SW 1271 (cell line): ENCODE measurements at places on chromosomes 7 and 10.
A peak's percentile ranks its signal among the peaks of the same experiment; 100 is the strongest.

DNA sequence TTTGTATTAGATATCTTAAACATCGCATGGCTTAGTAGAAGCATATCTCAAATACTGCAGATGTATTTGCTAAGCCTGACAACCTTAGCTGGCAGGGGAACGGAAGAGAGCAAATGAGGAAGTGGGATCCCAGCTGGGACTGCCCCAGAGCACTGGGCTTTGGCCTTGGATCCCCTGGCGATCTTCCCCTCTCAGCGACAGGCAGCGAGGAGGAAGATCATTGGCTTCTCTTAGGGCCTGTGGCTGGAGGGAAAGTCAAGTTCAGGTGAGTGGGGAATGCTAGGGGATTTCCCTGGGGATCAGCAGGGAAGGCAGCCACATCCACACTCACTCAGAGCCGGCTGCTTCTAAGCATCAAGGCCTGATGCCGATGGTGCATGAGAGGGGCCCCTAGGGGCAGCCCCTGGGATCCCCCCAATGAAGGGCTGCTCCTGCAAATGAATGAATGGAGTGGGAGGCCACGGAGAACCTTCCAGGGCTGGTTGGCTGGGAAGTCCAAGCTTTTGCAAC is 42.0 kb downstream of the LYZL2 start:
- DNase-seq = no peak

DNA sequence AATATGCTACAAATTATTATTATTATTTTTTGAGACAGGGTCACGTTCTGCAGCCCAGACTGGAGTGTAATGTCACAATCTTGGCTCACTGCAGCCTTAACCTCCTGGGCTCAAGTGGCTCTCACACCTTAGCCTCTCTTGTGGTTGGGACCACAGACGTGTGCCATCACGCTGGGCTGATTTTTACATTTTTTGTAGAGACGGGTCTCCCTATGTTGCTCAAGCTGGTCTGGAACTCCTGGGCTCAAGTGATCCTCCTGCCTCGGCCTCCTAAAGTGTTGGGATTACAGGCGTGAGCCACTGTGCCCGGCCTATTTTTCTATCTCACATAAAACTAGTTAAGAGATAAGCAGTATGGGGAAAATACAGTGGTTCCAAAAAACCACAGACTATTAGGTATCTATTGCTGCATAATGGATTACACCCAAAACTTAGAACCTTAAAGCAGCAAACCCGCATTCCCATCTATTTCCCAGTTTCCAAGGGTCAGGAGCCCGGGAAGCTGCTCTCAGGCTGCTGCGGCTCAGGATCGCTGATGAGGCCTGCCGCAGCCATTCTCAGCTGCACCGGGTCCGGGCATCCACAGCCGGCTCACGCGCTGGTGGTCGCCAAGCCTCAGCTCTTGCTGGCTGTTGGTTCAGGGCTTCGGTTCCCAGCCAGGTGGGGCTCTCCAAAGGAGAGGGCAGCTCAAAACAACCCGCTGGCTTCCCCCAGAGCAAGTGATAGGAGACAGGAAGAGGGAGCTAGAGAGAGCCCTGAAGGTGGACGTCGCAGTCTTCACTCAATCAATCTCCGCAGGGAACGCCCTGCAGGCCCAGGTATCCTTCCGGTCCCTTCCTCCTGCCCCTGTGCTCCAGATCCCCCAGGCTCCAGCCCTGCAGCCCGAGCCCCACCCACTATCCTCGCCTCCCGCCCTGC is 128.2 kb downstream of the UBE2H start:
- DNase-seq = peak; percentile 68

DNA sequence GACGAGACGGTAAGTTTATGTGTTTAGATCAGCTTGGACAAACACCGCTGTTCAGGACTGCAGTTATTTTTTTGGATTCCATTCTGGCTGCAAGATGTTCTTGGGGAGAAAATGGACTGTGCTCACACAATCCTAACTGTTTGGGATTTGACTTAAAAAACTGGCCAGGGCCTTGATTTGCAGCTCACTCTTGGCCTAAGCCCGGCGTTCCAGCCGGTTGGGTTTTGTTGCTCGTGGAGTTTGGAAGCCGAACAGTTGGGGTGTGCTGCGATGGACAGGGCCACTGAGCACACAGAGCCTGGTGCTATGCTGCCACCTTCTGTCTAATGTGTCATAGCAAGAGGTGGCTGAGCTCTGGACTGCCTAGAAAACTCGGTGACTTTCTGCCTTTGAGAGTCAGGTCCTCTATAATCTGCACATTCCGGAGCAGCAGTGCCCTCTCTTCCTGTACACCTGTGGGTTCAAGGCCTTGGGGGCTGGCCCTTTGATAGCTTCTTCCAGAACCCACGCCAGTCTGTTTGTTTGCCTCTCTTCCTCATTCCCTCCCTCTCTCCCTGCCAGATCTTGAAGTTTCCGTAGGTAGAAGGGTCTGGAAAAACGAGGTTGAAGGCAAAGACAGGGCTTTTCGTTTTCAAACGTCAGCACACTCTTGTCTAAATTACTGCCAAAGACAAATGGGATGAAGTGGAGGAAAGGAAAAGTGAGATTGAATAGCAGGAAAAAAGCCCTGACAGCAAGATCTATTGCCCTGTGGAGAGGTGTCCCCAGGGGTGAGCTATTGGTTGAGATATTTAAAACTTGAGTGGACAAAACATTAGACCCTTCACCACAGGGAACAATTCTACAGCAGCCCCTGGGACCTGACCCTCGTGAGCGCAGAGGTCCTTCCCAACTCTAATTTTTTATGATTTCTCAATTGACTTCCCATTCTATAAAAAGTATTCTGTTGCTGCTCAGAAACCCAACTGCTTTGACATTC is 167.5 kb upstream of the HABP2 start:
- DNase-seq = peak; percentile 55

DNA sequence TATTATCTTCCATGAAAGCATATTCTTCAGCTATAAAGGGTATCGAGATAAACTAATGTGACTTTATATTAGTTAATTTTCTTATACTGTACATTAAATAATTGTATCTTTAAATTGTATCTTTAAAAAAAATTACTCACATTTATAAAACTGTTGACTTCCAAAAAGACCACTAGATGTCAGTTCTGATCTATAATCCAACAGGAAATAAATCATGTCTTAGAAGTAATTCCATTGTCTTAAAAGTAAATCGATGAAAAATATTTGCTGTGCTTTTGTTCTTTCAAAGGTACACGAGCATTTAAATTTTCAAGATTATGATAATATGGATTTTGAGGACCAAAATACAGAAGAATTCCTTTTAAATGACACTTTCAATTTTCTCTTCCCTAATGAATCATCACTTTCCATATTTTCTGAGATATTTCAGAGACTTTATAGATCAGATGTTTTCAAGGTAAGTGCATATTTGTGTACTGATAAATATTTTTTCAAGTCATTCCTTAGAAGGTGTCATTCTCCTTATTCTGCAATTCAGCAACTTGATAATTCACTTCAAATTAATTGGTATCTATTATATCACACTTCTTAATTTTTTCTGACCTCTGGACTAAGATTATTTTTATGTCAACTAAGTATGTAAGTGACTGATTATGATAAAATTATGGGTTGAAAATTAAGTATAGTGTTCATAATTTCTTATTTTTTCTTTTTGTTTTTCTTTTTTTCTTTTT is 138.5 kb downstream of the CPED1 start:
- DNase-seq = no peak

- DNase-seq = no peak
Measured at GRCh38 chr10:118501637-118502440, 93.6 kb downstream of the PRLHR start.

- DNase-seq = no peak
Measured at GRCh38 chr10:71888623-71889387, 37.8 kb upstream of the PSAP start.

DNA sequence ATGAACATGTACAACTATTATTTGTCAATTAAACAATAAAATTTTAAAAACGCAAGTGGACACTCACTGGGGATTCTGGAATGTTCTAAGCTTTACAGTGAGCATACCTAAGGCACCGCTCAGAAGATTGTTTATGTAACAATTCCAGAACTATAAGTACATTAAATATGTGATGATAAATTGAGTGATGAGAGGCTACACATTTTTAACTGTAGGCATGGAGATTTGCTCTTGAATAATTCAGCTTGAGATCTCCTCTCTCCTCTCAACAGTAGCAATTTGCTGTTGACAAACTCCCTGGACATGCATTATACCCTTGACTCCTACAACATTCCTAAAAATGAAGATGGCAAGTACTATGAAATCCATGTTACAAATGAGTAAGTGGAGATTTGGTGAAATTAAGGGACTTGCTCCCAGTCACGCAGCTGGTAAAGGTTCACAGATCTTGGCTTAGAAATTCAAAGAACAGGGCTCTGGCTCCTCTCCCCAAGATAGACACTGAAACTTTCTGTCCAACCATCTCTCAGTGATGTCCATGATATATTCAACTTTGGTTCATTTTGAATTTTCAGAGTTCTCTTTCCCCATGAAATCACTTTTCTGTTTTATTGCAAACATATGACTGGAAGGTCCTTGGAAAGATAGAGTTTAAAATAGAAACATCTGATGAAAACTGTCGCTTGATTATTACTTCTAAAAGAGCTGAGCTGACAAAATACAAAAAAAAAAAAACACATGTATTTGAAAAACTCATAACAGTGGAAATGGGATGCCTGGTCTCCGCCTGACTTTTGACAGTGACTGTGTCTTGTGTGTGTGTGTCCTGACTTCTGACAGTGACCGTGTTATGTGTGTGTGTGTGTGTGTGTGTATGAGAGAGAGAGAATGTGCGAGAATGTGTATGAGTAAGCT is 488.3 kb downstream of the TNS3 start:
- DNase-seq = no peak

DNA sequence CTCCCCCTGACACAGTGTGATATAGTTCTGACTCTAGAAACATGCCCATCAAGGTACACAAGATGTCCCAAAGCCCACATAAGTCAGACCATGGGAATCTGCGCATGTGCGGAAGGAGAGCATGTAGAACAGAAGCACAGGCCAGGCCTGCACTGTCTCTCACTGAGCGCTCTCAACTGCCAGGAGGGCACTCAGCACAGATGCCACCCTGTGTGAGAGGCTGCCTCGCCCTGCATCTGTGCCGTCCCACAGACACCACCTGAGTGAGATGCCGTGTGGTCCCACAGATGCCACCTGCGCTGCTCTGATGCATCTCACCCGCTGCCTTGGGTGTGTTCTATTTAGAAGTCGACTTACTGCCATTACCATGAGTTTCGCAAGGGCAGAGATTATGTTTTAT is 98.4 kb downstream of the VOPP1 start:
- DNase-seq = no peak

DNA sequence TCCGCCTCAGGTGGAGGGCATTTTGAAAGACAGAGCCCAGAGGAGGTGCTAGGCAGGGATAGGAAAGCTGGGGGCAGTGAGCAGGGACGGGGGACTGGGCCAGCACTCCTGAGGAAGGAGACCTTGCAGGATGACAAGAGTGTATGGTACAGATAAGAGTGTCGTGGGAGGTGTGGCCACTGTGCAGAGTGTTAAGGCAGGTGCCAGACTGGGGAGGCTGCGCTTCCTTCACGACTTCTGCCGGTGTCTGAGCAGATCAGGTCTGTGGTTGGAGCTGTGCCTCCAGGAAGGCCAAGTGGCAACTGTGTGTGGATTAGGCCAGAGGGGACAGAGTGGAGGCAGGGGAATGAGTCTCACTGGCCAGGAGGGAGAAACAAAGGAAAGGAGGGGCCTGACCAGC is 161.7 kb downstream of the HIBADH start:
- no peak for DNase-seq

GRCh38 chr10:70781461-70782051 is 3.6 kb downstream of the TBATA start:
- DNase-seq = no peak

DNA sequence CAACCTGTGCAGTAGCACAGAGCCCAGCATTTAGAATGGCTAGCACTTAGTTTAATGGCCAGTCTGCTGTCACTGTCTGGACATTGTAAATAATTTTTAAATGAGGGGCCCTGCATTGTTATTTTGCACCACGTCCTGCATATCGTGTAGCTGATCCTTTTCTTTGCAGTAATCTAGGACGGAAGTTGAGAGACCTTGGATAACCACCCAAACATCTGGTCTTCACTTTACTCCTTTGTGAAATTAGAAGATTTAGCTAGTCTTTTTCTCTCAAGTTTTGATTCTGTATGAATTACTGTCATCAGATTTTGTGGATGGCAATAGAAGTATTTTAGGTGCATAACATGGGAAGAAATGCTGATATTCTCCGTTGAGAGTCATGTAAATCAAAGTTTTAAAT is 1.9 kb downstream of the MIOS start:
- no peak for DNase-seq

GRCh38 chr10:114615600-114616007 is 42.5 kb downstream of the ABLIM1 start:
- DNase-seq = no peak

DNA sequence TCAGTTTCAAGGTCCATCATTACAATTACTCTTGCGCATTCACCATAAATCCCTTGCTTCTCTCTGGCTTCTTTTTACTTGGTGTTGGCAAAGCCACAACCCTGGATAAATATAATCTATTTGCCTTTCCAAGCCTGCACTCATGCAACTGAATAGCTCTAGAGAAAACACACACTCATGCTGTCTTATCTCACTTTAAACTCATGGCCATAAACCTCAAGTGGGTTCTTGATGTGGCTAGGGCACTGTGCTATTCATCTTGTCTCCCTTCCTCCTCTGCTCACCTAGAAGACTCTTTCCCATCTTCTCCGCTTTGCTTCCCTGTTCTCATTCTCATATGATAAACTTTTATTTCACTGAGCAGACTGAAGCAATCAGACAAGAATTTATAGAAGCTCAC is 165.4 kb upstream of the MTPN start:
- DNase-seq = no peak

DNA sequence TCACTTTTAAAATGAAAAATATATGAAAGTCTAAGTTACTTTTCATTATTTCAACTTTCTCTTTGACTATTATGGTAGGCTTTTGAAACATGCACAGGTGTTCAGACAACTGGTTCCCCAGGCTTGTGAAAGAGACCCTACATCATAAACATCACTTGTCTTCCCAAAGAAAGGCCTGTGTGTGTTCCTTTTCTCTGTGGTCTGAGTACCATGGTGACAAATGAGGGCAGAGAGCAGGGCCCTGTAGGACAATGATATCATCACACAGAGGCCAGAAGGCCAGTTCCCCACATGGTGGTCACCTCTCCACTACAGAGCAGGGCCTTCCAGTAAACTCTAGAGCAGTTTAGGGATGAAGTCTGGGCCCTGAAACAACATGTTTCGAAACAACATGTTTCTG is 288.8 kb downstream of the USP6NL start:
- no peak for DNase-seq

GRCh38 chr10:111532139-111532538 is 455.3 kb downstream of the ADRA2A start:
- no peak for DNase-seq

DNA sequence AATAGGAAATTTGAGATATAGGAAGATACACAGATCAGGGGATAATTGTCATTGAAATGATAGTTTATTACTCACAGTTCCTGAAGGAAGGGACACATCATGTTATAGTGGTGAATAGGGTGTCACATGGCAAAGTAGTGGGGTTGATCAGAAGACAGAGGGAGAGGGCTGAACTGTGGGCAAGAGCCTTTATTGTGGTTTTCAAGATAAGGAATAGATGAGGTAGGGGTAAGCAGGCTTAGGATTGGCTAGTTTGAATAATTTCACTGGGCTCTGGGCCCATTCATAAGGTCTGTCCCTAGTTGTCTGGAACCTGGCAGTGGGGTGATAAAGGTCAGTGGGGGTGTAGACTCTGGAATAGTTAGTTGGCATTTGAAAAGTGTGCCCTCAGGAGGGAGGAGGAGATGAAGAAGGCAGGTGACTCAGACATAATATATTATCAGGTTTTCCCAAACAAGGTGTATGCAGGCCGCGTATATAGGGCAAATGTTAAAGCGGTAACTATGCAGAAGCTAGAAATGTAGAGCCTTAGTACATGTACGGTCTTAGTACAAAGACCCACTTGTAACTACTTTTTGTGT is 18.5 kb downstream of the FGL2 start:
- no peak for DNase-seq

- DNase-seq = no peak
Measured at GRCh38 chr7:43757073-43757720, 1.3 kb upstream of the BLVRA start.
